ENCODE measurements at places on chromosomes 5 and 9. TPM values are rescaled to one million over a fixed set of nuclear protein-coding genes. Genes with fewer than 3 reads are reported as not detected.

GRCh38 chr9:122158202-122158601 lies 1.4 kb downstream of the NDUFA8 start:
- DNase-seq, result peak; percentile 52

- no peak for DNase-seq
These were observed 29.5 kb downstream of the ZFYVE16 start for GRCh38 chr5:80437326-80437725.

GRCh38 chr5:17233488-17233887 lies 16.1 kb downstream of the BASP1 start:
- no peak for DNase-seq

DNA sequence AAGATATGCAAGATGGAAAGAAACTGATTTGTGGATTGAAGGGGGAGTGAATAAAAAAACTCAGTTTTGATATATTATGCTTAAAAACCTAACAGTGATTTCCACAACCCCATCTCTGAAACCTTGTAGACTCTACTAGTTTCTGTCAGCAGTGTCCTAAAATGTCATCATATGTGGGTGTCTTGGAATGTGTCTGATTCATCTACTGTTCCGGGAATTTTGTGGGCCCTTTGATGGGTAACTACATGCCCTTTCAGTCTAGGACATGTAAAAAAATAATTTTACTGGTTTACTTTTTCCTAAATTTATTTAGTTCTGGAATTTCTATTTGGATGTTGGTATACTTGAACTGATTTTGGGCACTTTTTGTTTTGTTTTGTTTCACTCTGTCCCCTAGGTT lies 118.9 kb upstream of the NMUR2 start:
- no peak for DNase-seq

- DNase-seq, result peak; percentile 89
These were observed 76.9 kb upstream of the NFIL3 start for GRCh38 chr9:91500509-91501014.

- peak; percentile 70 for DNase-seq
These were observed 157.7 kb downstream of the CEP120 start for GRCh38 chr5:123265551-123265950.

DNA sequence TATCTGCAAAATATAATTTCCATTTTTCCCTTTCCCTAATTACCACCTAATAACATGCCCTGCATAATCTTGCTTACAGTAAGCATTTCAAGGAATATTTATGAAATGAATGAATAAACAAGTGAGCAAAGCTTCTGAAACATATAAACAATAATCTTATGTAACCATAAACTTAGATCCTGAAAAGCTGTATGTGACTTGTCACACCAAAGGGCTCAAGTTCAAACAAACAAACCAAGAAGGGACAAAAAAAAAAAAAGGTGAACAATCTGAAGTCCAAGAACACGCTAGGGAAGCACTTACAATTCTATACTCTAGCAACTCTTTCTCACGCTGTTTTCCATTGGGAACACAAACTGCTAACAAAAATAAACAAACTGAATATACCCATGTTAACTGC lies 36.3 kb downstream of the PLPP1 start:
- no peak for DNase-seq

- DNase-seq, result peak; percentile 85
These were observed 99.8 kb downstream of the TENT4A start for GRCh38 chr5:6812800-6813731.

- DNase-seq, result no peak
These were observed 119.9 kb upstream of the BOD1 start for GRCh38 chr5:173736374-173736773.

DNA sequence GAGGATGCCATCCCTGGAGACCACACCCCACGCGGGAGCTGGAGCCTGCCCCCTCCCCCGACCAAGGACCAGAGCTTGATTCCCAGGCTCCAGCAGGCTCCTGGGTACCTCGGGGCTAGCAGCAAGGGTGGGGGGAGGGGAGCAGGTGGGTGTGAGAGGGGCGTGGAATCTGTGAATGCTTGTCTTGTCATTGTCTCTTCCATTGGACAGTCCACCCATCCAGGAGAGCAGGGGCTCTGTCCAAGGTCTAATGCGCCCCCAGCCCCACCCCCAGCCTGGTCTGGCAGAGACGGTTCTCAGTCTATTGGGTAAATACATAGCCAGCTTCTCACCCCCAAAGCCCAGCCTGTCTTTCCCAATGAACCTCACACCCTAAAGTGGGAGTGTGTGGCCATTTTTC lies 22.8 kb downstream of the URM1 start:
- DNase-seq, result no peak

- no peak for DNase-seq
These were observed 63.3 kb upstream of the GRAMD2B start for GRCh38 chr5:126359884-126360283.

DNA sequence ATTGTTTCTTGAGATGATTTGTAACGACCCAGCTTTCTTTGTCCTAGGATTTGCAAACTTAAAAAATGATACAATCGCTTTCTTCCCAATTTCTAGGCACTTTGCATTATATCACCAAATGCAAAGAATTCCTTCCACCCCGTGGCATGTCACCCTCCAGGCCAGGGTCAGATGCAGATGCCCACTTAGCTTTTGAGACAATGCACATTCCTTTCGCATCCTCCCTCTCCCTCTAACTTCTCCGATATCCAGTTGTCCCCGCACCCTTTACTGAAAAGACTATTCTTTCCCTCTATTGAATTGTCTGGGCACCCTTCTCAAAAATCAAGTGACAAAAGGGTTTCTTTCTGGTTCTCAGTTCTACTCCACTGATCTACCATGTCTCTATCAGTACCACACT lies 17.3 kb downstream of the RNF130 start:
- no peak for DNase-seq

- DNase-seq, result no peak
These were observed 20.1 kb upstream of the CAMSAP1 start for GRCh38 chr9:135927195-135928013.

DNA sequence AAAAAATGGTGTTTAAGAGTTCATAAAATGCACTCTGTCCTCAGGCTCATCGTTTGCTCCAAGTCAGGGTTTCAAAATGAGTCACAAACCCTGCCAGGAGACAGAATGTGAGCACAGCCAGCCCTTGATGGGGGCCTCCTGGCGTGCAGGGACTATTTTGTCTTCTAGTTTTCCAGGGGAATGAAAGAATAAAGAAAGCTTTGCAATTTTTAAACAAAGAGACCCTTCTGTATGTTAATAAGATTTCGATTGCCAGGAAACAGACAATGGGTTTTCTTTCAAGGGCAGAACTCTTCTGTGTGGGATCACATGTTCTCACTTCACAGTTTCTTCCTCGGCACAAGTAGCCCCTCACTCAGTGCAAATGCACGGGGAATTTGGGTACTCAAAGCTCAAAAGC lies 121.4 kb upstream of the C6 start:
- peak; percentile 42 for DNase-seq

The CNTNAP3B gene
- 6.4 TPM for total RNA-seq

The C8G gene
- not detected for total RNA-seq

The THOC3 gene
- total RNA-seq, result 19.0 TPM

Measured in fibroblast of the aortic adventitia (primary cell).